Stimulated activated CD4-positive, alpha-beta T cell treated with anti-CD3 and anti-CD28 coated beads, TNF-alpha, amount 100 ng/mL, for 48 hours (primary cell): ENCODE measurements at places on chromosomes 4 and X.

- DNase-seq, result no peak
These were observed 5.1 kb upstream of the ING2 start for GRCh38 chr4:183499801-183500200.

GRCh38 chrX:153812220-153812619 is 17.8 kb downstream of the SSR4 start:
- DNase-seq, result no peak

DNA sequence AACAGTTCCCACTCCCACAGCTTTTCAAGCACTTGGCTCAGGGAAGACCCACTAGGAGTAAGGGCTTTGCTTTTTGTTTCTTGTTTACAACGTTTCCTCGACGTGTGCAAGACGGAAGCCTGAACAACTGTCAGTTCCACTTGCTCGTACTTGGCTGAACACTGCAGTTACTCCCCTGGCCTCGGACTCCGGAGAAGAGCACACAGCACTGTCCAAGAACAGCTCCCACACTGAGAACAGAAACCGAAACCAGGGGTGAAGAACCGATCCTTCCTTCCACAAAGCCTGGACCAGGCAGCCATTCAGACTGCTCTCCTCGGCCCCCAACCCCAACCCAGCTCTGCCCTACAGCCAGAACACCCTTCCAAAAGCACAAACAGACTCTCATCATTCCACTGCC is 25.5 kb downstream of the IRF2 start:
- no peak for DNase-seq

- DNase-seq, result no peak
These were observed 21.4 kb downstream of the SOD3 start for GRCh38 chr4:24816797-24817196.

- no peak for DNase-seq
These were observed 21.8 kb upstream of the P2RY10 start for GRCh38 chrX:78923198-78924015.

DNA sequence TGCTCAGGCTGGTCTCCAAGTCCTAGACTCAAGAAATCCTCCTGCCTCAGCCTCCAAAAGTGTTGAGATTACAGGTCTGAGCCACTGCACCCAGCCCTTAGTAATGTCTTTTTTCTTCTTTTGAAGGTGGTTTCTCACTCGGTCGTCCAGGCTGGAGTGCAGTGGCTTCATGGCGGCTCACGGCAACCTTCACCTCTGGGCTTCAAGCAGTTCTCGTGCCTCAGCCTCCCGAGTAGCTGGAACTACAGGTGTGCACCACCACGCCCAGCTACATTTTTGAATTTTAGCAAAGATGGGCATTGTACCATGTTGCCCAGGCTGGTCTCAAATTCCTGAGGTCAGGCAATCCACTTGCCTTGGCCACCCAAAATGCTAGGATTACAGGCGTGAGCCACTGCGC is 32.3 kb upstream of the ASMTL start:
- DNase-seq, result no peak

- DNase-seq, result no peak
These were observed 51.2 kb upstream of the CYSLTR1 start for GRCh38 chrX:78378476-78379115.

DNA sequence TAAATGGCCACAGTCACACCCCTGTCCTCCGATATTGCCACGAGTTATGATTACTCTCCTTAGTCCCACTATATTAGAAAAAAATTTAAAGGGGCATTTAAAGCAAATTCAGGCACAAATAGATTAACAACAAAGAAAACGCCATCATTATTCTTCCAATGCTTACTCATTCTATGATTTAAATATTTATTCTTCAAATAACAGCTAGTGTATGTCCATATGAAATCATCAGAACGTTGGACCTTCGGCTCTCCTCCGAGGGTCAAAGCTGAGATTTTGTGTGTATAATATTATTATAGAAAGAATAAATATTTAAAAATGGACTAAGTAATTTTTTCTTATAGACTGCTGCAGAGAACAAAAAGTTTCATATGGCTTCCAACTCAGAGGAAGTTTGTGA is 122.9 kb downstream of the MAML3 start:
- DNase-seq, result no peak

- no peak for DNase-seq
These were observed 127.2 kb downstream of the DHRSX start for GRCh38 chrX:2373615-2374014.

- no peak for DNase-seq
These were observed 158.1 kb upstream of the TENM3 start for GRCh38 chr4:182085051-182085480.

DNA sequence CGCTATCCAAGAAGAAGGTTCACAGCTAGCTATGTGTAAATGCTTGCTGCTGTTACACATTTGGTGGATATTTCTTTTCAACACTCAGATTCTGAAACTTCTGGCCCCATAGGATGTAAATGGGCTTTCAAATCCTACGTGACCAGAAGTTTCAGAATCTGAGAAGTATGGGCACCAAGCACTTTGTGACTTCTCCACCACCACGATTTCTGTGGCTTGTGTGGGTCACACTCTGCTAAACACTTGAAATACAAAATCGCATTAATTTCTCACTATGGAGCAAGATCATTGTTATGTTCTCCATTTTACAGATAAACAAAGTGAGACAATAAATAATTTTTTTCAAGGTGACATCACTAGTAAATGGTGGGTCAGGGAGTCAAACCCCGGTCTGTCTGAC is 259.4 kb upstream of the JADE1 start:
- DNase-seq, result no peak

- no peak for DNase-seq
These were observed 832.7 kb upstream of the INTU start for GRCh38 chr4:126799971-126800574.

- no peak for DNase-seq
These were observed 42.3 kb downstream of the SHOX start for GRCh38 chrX:672931-673330.

GRCh38 chr4:1036976-1037810 is 25.8 kb downstream of the FGFRL1 start:
- no peak for DNase-seq

DNA sequence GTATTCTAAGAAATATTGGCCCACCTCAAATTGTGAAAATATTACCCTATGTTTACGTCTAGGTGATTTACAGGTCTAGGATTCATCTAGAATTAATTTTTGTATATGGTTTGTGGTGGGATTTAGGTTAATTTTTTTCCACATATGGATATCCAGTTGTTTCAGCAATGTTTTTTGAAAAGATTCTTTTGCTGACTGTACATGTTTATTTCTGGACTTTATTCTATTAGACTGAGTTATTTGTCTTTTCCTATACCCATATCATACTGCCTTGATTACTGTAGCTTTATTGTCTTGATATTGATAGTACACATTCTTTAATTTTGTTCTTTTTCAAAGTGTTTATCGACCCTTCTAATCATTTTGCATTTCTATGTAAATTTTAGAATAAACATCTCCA is 83.5 kb downstream of the PRKG2 start:
- DNase-seq, result no peak

DNA sequence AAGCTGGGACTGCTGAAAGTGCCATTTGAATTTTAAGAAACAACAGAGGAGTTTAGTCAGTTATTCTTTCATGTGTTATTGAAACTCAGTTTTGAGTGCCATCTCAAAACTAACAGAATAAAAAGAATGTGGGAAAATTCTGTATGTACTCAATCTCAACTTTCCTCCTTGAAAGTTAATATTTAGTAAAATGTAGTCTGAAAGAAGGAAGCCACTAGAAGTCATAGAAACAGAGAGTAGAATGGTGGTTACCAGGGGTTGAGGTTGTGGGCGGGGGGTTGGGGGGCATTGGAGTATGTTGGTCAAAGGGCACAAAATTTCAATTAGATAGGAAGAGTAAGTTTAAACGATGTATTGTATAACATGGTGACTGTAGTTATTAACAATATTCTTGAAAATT is 628.3 kb upstream of the MAGEB2 start:
- no peak for DNase-seq

- no peak for DNase-seq
These were observed 17.4 kb downstream of the RTL5 start for GRCh38 chrX:72114306-72114705.

GRCh38 chr4:101910786-101911373 is 120.3 kb downstream of the BANK1 start:
- no peak for DNase-seq

DNA sequence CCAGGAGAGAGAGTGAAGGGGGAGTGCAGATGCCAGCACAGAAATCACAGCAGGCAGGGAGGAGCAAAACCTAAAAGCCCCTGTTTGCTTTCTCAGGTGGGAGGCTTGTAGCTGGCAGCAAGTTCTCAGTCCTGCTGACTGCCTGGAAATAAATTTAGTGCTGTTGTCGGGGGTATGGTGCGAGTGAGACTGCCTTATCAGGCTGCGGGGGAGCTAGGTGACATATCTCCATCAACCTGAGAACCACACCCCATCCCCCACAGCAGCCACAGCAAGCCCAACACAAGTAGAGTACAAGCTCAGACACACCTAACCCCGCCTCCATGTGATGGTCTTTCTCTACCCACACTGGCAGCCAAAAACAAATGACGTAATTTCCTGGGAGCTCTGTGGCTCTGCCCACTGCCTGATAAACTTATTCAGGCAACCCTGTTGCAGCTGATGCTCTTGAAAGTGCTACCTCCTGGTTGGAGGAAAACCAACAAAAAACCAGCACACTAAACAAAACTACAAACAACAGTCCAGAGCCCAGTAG is 953.4 kb upstream of the NDST4 start:
- DNase-seq, result no peak

DNA sequence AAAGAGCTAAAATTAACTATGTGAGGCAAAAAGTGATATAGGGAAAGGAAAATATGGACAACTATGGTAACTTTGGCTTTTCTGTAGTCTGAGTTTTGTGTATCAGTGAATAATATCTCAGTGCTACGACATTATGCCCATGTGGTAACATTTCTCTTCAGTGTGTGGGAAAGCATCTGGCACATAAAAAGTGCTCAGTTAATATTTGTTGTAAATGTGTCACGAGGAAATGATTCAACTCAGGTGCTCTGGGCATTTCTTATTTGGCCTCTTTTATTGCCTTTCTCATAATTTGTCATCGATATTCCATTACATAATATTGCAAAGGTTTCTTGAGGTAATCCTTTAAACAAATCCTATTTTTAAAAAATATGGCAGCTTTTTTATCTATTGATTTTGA is 17.6 kb downstream of the OFD1 start:
- no peak for DNase-seq

DNA sequence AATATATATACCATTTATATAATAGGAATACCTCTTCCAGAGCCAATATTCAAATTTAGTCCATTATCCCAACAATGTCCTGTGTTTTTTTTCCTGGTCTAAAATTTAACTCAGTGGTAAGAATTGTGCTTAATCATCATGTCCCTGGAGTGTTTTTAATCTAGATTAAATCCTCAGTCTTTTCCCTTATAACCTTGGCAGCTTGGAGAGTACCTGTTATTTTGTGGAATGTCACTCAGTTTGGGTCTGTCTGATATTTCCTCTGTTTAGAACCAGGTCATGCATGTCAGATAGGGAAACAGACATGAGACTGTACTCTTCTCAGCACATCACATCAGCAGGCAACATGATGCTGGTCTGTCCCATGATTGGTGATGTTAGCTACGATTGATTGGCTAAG is 96.6 kb downstream of the HPGD start:
- DNase-seq, result no peak

DNA sequence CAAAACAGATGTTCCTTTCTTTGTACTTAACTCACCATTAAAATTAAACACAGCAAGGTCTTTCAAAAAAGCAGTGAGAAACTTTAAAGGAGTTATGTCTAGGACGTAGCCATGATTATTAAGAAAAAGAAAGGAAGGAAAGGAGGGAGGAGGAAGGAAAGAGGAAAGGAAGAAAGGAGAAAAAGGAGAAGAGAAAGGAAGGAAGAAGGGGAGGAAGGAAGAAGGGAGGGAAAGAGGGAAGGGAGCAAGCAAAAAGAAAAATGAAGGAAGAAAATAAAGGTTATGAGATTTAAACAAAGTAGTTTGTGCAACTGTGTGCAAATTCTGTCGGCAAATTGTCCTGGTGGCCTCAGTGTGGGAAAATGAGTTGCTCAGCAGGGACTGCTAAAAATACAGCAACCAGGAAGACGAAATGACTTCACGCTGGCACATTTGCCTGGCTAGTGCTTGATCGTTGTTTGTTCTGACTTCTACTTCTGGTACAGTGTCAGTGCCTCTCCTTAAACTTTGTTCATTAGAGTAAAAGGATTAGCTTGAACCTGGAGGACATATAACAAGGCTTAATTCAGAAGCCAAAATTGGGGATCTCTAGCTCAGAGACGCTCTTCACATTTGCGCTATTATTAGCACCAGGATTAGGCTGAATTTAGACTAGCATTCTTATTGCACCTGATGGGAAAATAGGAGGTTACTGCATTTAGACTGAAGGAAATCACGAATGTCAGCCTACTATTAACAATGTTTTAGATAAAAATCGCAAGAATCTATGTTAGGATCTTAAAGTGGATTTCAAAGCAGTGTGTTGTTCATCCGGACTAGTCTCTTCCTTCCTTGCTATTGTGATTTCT is 81.2 kb downstream of the DCK start:
- DNase-seq, result no peak

GRCh38 chr4:141826260-141826659 is 189.9 kb downstream of the IL15 start:
- no peak for DNase-seq

- DNase-seq, result no peak
These were observed 366.7 kb upstream of the FAT1 start for GRCh38 chr4:187090401-187090800.
